ENCODE measurements at places on chromosomes 11 and 22.

DNA sequence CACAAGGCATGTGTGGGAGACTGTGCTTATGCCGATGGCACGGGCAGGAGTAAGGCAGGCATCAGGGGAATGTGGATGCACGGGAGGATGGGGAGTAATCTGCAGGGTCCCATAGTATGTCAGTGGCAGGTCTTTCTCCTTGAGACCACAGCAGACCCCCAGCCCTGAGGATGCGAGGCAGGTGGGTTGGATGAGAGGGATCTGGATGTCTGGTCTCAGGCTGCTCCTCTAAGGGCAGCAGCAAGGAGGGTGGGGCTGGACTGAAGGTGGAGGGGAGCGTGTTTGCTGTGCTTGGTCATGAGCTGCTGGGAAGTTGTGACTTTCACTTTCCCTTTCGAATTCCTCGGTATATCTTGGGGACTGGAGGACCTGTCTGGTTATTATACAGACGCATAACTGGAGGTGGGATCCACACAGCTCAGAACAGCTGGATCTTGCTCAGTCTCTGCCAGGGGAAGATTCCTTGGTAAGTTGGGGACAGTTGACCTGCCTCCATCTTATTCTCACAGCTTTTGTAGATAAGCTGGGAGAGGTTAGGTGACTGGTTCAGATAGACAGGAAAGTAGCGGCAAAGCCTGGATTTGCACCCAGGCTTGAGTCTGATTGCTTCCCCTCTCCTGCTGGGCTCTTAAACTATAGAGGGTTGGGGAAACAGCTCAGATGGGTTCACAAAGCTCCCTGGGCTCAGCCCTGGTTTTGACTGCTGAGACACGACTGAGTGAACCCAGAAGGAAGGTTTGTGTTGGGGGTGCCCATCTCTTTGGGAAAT is at the start of gene APOL1:
TSS of gene APOL1 (plus strand) at position 380 of the 769 bp plus-strand sequence. CDS start 1,823 bp downstream, outside the sequence.
- DNase-seq: no peak

- DNase-seq: no peak
Measured at GRCh38 chr22:36160499-36160942, at the start of gene APOL3. Gene APOL3 (minus strand): TSS chr22:36160755. CDS start chr22:36149055, 11,700 bp downstream.

GRCh38 chr11:36009473-36009872 is 65.6 kb downstream of the LDLRAD3 start:
- no peak for DNase-seq

- DNase-seq: no peak
Measured at GRCh38 chr22:41885516-41885915, 29.4 kb downstream of the SHISA8 start.

- DNase-seq: no peak
Measured at GRCh38 chr11:126214441-126214840, 2.9 kb downstream of the FAM118B start.
